LHCN-M2 (cell line): ENCODE measurements at places on chromosomes 1 and 21. TPM values are rescaled to one million over a fixed set of nuclear protein-coding genes. Genes with fewer than 3 reads are reported as not detected.

GRCh38 chr1:72063364-72064044 is 218.8 kb downstream of the NEGR1 start:
- no peak for DNase-seq

- DNase-seq = no peak
Observed at GRCh38 chr1:216632980-216633379, 90.2 kb downstream of the ESRRG start.

DNA sequence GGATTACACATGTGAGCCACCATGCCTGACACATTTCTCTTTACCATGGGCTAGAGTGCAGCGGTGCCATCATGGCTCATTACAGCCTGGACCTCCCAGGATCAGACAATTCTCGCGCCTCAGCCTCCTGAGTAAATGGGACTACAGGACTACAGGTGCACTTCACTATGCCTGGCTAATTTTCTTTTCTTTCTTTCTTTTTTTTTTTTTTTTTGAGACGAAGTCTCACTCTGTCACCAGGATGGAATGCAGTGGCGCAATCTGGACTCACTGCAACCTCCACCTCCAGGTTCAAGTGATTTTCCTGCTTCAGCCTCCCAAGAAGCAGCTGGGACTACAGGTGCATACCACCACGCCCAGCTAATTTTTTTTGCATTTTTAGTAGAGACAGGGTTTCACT is 14.8 kb upstream of the KIF1B start:
- DNase-seq = peak; percentile 20

GRCh38 chr1:210081494-210081893 is 143.5 kb downstream of the SYT14 start:
- DNase-seq = no peak

The OR2T4 gene
- not detected in 2 replicates for total RNA-seq
